ENCODE measurements at places on chromosomes 2 and 18.

DNA sequence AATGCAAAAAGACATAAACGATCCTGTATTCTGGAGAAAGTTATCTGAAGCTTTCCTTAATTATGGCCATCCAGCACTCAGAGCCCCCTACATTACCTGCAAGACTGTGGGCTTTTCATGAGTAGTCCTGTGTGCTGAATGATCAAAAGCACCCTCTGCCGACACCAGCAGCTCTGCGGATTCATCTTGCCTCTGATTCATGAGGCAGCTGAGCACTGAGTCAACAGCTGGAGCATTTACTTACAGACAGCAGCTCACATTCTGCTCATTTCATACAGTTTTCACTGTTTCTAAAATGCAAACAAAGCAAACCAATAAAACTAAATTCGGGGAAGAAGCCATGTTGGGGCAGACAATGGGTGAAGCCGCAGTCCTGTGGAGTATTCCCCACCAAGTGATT lies 886.5 kb downstream of the CNTNAP5 start:
- no peak for DNase-seq
- H3K4me3 ChIP-seq, result no peak overlapping the region
- no peaks in the 10 kb centered on the region for H3K4me1 ChIP-seq
- H3K27me3 ChIP-seq, result no peaks in the 10 kb centered on the region
- H3K36me3 ChIP-seq, result no peaks in the 10 kb centered on the region

DNA sequence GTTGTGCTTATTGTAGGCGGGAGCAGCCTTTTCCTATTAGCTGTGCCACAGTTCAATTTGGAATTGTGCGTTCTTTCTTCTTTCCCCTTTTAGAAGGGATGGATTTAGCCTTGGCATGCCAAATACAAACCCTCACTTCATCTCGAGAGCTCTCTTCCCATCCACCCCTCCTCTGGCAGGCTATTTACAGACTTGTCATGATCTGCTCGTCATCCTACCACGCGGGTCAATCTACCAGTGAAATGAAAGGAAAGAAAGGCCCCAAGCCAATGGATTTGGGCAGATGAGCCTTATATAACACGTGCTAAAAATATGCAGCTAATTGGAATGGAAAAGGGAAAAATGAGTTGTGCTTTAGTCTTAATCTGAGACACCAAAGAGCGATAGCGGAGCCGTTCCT lies 277.5 kb downstream of the PRKCE start:
- DNase-seq, result no peak
- no peaks in the 10 kb centered on the region for H3K4me1 ChIP-seq
- no peak overlapping the region for H3K4me3 ChIP-seq
- no peak overlapping the region for H3K27ac ChIP-seq

DNA sequence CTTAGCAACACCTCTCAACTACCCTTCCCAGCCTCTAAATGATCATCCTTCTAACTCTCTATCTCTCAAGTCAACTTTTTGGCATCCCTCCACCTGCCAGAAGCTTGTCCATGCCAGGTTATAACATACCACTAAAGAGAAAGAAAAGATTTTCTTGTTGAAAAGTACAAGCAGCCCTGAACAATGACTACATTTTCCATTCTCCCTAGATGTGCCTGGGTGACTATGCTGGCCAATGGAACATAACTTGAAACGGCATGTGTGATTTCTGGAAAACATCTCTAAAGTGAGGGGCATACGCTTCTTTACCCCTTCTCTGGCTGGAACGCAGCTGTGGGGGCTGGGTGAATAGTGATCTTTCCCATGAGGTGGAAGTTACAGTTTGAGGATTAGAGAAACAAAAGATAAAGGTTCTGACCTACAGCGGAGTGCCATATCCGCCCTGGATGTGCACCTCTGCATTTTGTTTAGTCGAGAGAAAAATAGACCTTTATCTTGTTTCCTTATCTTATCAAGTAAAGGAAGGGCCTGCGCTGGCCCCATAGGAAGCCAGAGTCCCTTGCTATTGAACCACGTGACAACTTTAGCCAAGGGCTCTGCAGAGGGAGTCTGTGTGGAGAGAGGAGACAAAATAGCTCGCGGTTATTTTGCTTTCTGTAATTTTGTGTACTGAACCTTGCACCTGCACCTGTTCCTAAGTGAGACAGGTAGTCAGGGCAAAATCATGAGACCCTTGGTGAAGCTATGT lies 436.8 kb downstream of the TGIF1 start:
- no peaks in the 10 kb centered on the region for H3K36me3 ChIP-seq
- H3K4me3 ChIP-seq, result no peak overlapping the region
- H3K27me3 ChIP-seq, result no peaks in the 10 kb centered on the region
- no peaks in the 10 kb centered on the region for H3K4me1 ChIP-seq

DNA sequence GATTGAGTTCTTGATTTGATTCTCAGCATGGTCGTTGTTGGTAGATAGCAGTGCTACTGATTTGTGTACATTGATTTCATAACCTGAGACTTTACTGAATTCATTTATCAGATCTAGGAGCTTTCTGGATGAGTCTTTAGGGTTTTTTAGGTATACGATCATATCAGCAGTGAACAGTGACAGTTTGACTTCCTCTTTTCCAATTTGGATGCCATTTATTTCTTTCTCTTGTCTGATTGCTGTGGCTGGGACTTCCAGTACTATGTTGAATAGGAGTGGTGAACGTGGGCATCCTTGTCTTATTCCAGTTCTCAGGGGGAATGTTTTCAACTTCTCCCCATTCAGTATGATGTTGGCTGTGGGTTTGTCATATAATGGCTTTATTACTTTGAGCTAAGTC lies 27.9 kb upstream of the CXCR2 start:
- H3K4me3 ChIP-seq, result no peak overlapping the region
- H3K27me3 ChIP-seq, result no peaks in the 10 kb centered on the region
- no peaks in the 10 kb centered on the region for H3K36me3 ChIP-seq
- H3K4me1 ChIP-seq, result no peaks in the 10 kb centered on the region
- no peak overlapping the region for H3K27ac ChIP-seq

DNA sequence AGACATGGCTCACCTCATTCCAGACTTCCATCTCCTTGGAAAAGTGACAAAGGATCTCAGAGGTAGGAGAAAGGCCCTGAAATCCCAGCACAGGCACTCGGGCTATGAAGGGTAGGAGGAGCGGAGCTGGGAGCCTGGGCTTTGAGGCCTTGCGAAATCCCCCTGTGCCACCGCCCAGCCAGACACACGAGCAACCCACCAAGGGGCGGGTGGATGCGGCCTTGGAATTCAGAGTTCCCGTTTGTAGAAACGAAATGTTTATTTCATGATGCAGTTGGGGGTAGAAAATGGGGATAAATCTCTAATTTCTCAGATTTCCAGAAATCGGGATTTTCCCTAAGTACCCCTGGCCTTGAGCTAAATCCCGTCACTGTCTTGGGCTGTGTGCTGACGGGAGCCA lies 177.1 kb upstream of the HDAC4 start:
- no peak for DNase-seq
- no peaks in the 10 kb centered on the region for H3K36me3 ChIP-seq
- no peak overlapping the region for H3K27ac ChIP-seq

DNA sequence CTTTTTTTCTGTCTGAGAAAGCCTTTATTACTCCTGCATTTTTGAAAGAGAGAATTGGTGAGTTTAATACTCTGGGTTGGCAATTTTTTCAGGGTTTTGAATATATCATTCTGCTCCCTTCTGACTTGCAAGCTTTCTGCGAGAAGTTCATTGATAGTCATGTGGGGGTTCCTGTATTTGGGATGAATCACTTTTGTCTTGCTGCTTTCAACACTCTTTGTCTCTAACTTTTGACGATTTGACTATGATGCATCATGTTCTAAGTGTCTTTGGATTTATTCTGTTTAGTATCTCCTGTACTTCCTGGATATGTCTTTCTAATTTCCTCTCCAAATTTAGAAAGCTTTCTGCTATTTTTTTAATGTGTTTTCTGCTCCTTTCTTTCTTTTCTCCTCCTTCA lies 41.0 kb upstream of the SLC9A2 start:
- H3K4me3 ChIP-seq, result no peak overlapping the region
- H3K27ac ChIP-seq, result no peak overlapping the region
- DNase-seq, result no peak

DNA sequence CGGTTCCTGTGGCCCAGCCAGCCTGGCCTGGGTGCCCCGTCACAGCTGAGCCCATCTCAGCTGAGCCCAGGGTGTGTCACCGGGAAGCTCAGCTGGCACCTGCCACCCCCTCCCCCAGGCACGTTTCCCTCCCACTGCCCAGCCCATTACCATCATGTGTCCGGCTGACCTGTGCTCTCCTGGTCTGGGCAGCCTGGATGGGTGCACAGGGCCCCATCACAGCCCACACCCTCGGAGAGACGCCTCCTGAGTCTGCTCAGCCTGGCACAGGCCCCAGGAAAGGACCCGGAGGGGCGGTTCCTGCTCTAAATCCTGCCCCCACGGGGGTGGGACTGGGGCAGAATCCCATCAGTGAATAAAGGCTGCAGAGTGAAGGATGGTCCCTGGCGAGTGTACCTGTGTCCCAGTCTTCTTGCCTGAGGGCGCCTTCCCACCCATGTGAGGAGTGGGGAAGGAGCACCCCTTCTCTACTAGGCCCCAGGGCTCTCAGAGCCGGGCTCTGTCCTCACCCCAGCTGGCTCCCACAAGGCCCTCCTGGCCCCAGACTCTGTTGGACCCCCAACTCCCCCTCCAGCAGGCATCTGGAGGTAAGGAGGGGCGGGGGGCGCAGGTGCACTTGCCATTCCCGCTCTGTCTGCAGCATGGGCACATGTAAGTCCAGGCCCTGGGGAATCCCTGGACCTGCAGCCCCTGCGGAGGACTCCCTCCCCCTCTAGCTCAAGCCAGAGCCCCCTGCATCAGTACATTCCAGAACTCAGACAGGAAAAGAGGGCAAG lies 21.2 kb downstream of the GPC1 start:
- peaks cover 21% of the 10 kb centered on the region for H3K4me1 ChIP-seq
- H3K36me3 ChIP-seq, result no peaks in the 10 kb centered on the region
- H3K27me3 ChIP-seq, result peaks cover 41% of the 10 kb centered on the region

GRCh38 chr2:122411231-122411630 lies 655.8 kb downstream of the TSN start:
- H3K36me3 ChIP-seq, result no peaks in the 10 kb centered on the region
- no peak overlapping the region for H3K27ac ChIP-seq
- no peak overlapping the region for H3K4me3 ChIP-seq
- no peaks in the 10 kb centered on the region for H3K4me1 ChIP-seq

DNA sequence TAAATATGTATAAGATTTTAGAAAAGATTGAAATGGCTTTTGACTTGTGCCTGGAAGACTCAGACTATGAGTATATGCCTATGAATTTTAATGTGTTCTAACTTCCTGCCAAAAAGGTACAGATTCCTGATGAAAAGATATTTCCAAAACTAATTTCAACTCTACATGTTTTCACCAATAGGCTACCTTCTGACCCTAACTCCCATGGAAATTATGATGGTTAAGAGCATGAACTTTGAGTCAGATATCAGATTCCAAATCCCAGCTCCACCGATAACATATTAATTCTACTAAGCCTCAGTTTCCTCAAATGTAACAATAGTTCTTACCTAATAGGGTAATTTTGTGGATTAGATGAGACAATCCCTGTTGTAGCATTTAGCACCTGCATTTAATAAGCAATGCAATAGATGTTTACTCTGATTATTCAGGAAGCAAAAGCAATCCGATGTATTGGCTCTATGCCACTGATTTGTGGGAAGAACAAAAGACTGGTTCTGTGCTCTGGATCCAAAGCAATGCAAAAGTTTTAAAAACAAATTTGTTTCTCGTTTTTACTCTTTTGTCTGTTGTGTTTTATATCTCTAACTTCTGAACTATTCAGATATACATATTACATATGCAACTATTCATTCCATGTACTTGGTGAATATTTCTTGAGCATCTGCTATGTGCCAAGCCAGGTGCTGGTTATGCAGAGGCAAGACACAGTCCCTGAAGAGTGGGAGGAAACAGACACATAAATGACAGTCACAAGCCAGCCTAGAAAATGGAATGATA lies 115.4 kb downstream of the GATA6 start:
- peaks cover 4% of the 10 kb centered on the region for H3K4me1 ChIP-seq
- no peak overlapping the region for H3K4me3 ChIP-seq
- H3K27me3 ChIP-seq, result no peaks in the 10 kb centered on the region
- H3K27ac ChIP-seq, result no peak overlapping the region

All from CD4-positive, alpha-beta T cell (primary cell).